Sigmoid colon (tissue), 7 donors: ENCODE measurements at places on chromosomes 3 and 15. TPM values are rescaled to one million over a fixed set of nuclear protein-coding genes. Genes with fewer than 3 reads are reported as not detected.

DNA sequence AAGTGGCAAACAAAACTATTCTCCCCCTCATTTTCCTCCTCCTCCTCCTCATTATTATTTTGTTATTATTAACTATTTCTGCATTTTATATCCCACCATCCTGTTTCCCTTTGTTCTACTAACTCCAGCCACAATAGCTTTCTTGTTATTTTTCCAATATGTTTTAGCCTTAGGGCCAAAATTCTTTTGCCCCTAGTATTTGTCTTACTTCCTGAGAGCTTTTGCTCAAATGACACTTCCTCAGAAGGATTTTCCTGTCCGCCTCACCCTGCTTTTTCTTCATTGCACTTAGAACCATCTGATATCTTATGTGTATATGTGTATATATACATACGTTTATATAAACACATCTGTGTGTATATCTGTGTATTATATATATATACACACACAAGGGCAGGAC is 32.7 kb upstream of the NUDT16 start:
- H3K27ac ChIP-seq: no peak overlapping the region
- DNase-seq: no peak
- no peak overlapping the region for H3K4me3 ChIP-seq
- H3K36me3 ChIP-seq: no peaks in the 10 kb centered on the region

Gene CPOX
- 32.7 TPM for total RNA-seq

Gene MKRN3
- 2.1 TPM for total RNA-seq

GRCh38 chr15:72783004-72783639 is 436 bp downstream of the ADPGK start:
- DNase-seq: peak; percentile 76
- peak overlapping the region; percentile 94 for H3K27ac ChIP-seq
- H3K27me3 ChIP-seq: no peaks in the 10 kb centered on the region
- H3K4me3 ChIP-seq: peak overlapping the region; percentile 93
- peaks cover 27% of the 10 kb centered on the region for H3K4me1 ChIP-seq

GRCh38 chr3:14429237-14429636 is 26.8 kb downstream of the SLC6A6 start:
- no peak overlapping the region for H3K4me3 ChIP-seq
- no peak for DNase-seq
- no peak overlapping the region for H3K27ac ChIP-seq
- no peaks in the 10 kb centered on the region for H3K36me3 ChIP-seq
